Stimulated activated CD4-positive, alpha-beta T cell treated with anti-CD3 and anti-CD28 coated beads, TNF-alpha, amount 100 ng/mL, for 4 hours (primary cell): ENCODE measurements at places on chromosomes 7 and 10.

- no peak for DNase-seq
Measured at GRCh38 chr7:119825091-119825655, 447.8 kb upstream of the KCND2 start.

DNA sequence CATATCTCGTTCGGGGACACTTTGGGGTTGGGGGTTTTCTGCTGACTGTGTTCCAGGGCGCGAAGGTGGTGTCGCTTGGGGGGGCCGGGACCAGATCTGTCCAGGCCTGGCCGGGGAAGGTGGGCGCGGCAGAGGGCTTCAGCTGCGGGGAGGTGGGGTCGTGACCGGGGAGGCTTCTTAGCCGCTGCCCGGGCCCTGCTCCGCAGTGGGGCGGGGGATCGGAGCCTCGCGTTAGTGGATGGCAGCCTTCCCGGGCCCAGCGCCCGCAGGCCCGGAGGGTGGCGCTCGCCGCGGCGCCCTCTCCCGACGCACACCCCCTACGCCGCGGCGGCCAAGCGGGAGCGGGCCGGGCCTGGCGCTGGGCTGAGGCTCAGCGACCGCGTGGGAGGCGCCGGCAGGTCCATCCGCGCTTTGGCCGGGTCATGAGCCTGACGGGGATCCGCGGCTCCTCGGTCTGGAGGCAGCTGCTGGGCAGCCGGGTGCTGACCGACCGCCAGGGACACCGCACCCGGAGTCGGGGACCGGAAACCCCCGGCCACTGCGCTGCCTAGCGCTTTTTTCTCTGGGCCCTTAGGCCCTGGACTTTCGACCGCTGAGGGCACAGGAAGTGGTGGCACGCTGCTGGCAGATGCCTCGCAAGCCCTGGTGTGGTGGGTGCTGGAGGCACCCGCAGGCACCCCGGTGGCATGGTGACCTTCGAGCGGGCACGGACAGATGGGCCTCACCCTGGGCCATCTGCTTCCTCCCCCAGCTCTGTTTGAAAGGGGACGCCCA is 1.2 kb downstream of the AGAP3 start:
- DNase-seq, result no peak

DNA sequence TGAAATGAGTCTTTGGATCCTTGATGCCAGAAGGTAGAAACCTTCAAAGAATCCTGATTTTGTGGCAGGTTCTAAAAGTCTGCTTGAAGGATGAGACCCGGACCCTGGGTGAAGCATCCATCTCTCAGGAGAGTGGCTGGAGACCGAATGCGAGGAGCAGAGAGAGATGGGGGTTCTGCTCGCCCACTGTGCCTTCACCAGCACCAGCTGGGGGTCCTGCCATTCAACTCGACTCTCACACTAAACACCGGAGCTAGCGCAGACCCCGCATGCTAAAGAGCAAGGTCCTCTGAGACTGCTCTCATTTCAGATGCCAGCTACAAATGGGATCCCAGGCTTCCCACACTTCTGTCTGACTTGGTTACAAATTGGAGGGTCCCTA is 218.4 kb downstream of the GLRX3 start:
- DNase-seq, result no peak

- no peak for DNase-seq
Measured at GRCh38 chr10:15704581-15704968, 15.1 kb downstream of the ITGA8 start.

DNA sequence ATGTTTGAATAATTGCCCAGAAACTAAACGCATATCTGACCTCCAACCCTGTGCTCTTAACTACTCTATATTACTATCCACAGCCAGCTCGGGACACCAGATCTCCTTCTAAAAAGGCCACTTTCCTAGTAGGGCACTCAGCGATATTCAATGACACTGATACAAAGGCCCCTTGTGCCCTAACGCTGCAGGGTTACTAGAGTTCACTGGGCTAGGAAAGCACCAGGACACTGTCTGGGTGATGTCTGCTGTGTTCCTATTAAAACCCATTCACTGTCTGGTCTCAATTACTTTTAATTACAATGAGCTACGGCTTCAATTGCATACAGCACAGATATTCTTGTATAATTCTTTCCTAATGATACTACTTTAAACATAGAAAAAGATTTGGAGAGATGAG is 91.7 kb downstream of the SORCS1 start:
- no peak for DNase-seq

GRCh38 chr7:36367561-36368077 is 22.0 kb upstream of the ANLN start:
- DNase-seq, result no peak

- peak; percentile 22 for DNase-seq
Measured at GRCh38 chr7:140326116-140326928, 72.0 kb downstream of the SLC37A3 start.

DNA sequence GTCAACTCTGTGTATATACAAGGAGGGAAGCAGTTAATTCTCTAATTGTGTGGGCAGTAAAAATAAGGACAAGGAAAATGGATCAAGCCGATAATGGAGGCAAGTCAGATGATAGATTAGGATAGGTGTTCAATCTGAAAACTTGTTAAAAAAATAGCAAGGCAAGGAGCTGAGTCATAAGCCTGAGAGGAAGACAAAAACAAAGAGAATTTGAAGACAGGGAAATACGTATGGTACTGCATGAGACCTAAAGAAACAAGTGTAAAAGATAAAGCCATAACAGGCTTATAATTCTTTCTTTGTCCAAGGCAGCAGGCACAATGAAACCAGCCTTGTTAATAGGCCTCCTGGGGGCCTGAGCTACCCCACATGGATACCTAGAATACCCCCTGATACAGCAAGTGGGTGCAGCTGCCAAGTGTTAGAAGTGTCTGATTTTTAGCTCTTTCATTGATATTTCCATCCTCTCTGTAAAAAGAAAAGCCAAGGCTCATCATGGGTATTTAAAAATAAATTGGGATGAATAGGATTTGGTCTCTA is 1570.6 kb upstream of the LRRTM3 start:
- no peak for DNase-seq

- no peak for DNase-seq
Measured at GRCh38 chr7:132193898-132194297, 382.4 kb downstream of the PLXNA4 start.
